Activated CD4-positive, CD25-positive, alpha-beta regulatory T cell (primary cell): ENCODE measurements at places on chromosomes 3 and 15.

- no peak for DNase-seq
Observed at GRCh38 chr15:62711691-62712454, 330.7 kb upstream of the TPM1 start.

DNA sequence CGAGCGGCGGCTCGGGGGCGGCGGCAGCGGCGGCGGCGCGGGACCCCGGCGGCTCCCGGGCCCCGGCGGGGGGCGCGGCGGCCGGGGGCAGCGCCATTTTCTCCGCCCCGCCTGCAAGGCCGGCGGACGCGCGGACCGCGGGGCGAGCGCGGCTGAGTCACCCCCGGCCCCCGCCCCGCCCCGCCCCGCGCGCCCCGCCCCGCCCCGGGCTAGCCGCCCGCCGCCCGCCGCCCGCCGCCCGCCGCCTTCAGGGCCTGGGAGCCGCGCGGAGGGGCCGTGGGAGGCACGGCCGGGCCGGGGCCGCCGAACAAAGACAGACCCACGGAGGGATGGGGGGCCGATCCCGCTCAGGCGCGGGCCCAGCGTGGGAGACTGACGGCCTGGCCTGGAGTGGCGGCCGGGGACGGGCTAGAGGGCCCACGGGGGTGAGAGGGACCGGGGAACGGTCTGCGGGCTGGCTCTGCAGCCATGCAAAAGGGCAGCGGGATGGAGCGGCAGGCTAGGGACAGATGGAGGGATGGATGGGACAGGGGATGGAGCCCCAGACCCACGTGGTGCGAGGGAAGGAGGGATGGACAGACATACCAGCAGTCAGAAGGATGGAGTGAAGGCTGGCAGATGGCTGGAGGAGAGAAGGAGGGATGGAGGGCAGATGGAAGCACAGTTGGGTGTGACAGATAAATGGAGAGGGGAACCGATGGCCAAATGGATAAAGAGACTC, at the start of gene EIF4E3:
Gene EIF4E3, minus strand, starts transcription at position 132 of the 721 bp plus-strand sequence. Its CDS starts 35 bp downstream, at position 97.
- peak; percentile 32 for DNase-seq

- no peak for DNase-seq
Observed at GRCh38 chr3:184532940-184533732, 28.4 kb upstream of the EPHB3 start.

DNA sequence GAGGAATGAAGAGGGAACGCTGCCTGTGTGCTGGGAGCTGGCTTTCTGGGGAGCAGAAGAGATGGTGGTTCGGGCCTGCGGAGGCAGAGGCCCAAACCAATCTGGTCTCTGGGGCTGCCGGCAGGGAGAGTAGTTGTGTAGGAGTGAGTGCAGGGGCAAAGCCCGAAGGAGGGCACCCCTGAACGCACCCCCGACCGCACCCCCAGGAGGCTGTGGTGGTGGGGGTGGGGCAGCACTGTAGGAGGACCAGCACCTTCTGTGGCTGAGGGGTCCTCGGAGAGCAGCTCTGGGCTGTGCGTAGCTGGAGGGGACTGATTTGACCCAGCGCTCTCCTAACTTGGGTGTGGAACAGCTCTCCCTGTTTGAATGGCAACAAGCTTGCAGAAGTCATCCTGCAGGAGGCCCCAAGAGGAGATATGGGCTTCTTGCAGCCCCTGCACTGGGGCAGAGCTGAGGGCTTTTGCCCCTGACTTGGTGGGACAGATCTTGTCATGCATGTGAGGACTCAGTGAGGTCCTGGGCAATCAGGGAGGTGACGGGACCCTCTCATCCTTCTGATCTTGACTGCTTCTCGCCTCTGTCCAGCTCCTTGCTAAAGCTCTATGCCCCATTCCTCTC, 26.1 kb downstream of the C15orf39 start:
- no peak for DNase-seq

DNA sequence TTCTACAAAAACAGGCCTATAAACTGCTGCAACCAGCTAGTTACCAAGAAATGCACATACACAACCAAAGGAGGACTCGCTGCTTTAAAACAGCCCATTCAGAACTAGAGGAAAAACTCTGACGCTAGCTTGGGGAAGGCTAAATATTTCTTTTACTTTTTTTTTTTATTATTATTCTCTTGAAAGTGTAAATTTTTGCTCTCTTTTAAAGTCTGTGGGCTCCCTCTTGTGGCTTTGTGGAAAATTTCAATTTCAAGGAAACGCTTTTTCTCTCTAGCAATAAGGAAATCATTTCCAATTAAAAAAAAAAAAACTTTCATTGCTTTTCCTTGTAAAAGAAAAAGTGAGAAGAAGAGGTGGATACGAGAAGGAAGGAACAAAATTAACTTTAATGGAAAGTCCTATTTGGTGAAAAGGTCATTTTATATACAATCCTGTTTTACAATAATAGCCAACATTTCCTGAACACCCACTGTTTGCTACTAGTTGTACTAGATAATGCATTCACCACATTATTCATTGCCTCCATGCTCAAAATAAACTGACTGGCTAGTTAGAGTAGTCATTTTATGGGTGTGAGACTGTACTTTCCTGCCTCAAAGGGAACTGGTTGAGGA, 51.2 kb upstream of the SAMMSON start:
- no peak for DNase-seq

GRCh38 chr3:3772920-3773319, 26.3 kb upstream of the LRRN1 start:
- DNase-seq: no peak

GRCh38 chr3:172666873-172667694, 43.8 kb downstream of the NCEH1 start:
- peak; percentile 41 for DNase-seq

GRCh38 chr15:92157666-92158298, 235.9 kb upstream of the ST8SIA2 start:
- DNase-seq: no peak

GRCh38 chr15:65869954-65870871, 922 bp downstream of the RAB11A start:
- DNase-seq: peak; percentile 20

DNA sequence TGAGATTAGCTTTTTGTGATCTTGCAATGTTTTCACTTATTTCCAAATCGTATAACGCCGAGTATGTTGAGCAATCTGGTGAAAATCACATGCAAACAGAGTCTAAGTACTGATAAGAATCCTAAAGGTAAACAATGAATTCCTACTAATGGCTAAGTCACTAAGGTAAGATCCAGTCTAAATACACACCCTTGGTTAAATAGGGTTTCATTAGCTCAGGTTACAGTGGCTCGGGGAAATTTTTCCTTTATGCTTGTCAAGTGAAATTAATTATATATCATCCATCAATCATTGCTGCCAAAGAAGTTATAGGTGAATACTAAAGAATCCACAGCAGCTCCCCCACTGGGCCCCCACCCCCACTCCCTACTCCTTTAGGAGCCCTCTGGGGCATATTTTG, 139.3 kb downstream of the SOX2 start:
- no peak for DNase-seq

GRCh38 chr3:42906848-42907183, 874 bp downstream of the ZNF662 start:
- no peak for DNase-seq

DNA sequence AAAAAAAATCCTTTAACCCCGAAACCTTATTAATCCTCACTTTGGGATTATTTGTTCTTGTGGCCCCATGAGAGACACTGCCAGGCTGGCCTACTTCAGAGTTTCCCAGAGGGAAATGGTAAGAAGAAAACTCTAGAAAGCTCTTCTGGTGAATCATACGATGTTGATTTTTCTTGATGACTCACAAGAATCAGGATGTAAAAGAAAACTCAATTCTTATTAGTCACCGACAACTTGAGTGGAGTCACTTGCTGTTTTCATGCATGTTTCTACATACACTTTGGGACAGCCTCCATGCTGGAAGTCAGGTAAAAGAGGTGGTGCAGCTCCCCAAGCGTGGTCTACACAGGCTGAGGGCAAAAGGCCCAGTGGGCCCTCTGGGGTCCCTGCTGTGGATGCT, 42.8 kb downstream of the MYO5C start:
- DNase-seq: no peak

DNA sequence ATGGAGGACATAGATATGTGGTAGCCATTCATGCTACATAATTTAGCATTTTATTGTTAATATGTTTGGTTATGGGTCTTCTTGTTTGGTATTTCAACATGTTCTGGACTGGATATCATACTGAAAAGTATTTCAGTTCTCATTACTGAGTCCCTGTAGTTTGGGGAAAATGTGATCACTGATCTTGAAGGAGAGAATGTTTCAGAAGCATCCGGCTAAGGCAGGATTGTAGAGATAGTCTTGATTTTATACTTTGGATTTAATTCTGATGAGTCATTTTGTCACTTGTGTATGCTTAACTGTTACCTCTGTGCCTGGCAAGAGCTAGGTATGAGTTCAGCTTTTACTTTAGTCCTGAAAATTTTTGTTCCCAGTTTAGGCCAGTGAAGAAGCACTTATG, 7.1 kb downstream of the CHD2 start:
- DNase-seq: no peak

DNA sequence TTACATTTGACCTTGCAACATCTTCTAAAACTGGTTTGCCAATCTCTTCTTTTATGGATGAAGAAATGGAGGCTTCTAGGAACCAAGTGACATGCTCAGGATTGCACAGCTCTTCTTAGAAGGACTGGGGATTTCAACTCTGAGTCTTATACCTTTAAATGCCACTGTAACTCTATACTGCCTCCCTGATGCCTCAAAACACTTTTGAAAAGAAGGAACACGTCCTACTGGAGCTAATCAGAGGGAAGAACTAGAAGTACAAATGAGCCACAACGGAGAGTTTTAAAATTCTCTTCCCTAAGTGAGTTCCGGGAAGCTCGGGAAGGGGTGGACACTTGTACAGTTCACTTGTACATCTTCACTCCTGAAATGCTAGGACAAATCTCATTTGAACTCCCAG, 949 bp upstream of the MITF start:
- DNase-seq: no peak

DNA sequence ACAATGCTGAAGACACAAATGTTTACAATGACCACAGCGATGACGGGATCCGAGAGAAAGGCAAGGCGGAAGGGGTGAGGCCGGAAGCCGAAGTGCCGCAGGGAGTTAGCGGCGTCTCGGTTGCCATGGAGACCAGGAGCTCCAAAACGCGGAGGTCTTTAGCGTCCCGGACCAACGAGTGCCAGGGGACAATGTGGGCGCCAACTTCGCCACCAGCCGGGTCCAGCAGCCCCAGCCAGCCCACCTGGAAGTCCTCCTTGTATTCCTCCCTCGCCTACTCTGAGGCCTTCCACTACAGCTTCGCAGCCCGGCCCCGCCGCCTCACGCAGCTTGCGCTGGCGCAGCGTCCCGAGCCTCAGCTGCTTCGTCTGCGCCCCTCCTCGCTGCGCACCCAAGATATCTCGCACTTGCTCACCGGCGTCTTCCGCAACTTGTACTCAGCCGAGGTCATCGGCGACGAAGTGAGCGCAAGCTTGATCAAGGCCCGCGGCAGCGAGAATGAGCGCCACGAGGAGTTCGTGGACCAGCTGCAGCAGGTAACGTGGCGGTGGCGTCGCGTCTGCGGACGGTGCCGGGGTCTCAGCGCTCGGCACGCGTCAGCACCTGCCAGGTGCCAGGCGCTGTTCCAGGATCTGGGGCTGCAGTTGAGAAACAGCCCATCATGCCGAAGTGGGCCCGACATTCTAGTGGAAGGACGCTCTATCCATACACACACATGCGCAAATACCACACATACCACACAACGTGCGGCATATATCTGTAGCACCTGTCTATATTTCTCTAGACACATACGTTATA, at the start of gene DLEC1:
Gene DLEC1, plus strand, starts transcription at position 108 of the 798 bp plus-strand sequence. Its CDS starts 18 bp downstream, at position 126.
- DNase-seq: peak; percentile 72

- DNase-seq: no peak
Observed at GRCh38 chr3:119296727-119297122, 2.5 kb downstream of the ARHGAP31 start.

- no peak for DNase-seq
Observed at GRCh38 chr3:33061782-33062181, 35.2 kb downstream of the GLB1 start.

- DNase-seq: no peak
Observed at GRCh38 chr15:51024735-51025453, 69.8 kb downstream of the TNFAIP8L3 start.

- no peak for DNase-seq
Observed at GRCh38 chr3:67521053-67521646, 133.3 kb downstream of the SUCLG2 start.

DNA sequence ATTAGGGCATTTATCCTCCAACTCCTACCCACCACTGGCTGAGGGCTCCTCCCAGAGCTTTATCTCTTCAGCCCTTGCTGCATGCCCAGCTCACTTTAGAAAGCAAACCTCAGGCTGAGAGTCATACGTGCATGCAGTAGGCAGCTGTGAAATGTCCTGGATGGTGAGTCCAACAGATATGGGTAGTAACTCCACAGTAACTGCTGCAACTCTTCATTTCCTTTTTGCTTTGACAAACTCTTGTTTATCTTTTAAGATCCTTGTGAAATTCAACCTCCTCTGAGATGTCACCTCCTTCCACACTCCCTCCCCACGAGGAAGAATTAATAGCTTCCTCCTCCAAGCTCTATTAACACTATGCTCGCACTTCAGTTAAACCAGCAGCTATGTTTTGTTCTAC, 35.9 kb upstream of the CTNNB1 start:
- DNase-seq: no peak

GRCh38 chr15:68209735-68210408, 4.7 kb upstream of the CALML4 start:
- no peak for DNase-seq

DNA sequence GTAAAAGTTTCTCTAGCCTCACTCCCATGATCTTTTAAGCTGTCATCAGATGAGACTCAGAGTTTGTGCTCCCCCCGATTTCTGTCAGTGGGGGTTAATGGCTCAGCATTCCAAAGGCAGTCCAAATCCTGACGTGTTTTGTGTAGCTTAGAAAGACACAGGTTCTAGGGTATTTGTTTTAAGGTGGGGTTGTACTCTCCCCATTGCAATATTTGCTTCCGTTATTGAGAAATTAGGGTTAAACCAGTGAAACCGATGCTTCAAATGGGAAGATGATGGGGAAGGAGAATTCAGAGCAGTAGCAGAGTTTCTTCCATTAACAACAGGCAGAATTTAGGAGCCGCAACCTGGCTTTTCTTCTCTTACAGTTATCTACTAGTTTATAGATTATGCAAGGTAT, 3.4 kb downstream of the PIGB start:
- DNase-seq: no peak

DNA sequence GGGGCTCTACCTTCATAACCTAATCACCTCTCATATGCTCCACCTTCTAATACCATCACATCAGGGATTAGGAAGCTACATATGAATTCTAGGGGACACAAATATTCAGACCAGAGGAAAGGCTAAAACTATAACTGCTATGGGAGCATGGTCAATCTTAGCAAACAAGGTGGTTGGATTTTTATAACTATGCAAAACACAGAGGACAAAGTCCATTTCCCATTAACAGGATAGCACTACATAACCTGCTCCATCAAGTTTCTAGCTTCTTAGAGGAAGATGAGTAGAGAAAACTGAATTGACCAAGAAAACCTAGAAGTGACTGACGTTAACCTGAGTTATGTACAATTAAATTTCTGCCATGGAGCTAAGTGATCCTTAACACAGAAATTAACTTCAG, 398.6 kb downstream of the TBL1XR1 start:
- no peak for DNase-seq
